ENCODE measurements at places on chromosomes 6 and 20.

DNA sequence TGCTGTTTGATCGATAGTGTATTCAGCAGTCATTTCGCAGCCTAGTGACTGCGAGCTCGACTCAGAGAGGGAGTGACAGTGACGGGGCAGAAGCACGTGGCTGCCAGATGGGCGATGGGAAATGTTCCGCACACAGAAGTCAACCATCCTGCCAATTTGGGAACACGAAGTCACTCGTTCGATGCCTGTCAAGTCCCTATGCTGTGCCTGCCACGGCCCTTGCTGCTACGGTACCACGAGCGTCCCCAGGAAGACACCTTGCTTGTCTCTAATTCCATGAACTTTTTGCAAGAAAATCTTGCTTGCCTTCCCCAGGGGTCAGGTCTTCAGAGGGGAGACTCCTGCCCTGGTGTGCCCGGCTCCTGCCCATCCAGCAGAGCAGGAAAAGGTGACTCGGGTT is 17.0 kb upstream of the STX16 start:
- DNase-seq, result no peak

DNA sequence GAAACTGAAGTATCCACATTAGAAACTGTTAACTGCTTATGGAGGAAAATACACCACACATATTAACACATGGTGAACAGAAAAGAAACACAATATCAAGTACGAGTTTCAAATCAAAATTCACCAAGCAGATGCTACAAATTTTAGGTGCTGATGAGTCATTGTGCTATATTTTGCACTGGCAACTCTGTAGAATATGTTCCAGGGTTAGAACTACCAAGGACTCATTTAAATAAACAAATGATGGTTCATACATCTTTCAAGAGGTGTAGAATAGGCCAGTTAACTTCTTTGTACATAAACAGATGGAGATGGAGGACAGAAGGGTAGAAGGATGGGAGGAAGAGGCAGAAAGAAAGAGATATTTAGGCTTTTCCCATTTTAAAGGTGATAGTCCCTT is 184.9 kb downstream of the ARHGAP18 start:
- no peak for DNase-seq

DNA sequence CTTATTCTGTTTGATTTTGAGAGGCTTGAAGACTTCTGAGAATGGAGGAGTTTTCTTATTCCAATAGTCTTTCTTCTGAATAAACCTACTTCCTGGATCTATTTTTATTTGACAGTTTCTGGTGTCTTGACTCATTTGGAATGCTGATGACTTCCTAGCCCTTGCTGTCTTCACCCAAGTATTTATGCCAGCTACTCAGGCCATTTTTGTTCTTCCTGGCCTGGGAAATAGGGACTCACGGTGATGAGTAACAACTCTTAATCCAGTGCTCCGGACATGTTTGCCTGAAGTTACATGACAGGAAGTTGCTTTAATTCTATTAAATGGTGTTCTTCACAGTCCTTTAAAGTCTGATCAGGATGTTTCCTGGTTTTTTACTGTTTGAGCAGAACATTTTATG is 272.1 kb upstream of the EYS start:
- no peak for DNase-seq

DNA sequence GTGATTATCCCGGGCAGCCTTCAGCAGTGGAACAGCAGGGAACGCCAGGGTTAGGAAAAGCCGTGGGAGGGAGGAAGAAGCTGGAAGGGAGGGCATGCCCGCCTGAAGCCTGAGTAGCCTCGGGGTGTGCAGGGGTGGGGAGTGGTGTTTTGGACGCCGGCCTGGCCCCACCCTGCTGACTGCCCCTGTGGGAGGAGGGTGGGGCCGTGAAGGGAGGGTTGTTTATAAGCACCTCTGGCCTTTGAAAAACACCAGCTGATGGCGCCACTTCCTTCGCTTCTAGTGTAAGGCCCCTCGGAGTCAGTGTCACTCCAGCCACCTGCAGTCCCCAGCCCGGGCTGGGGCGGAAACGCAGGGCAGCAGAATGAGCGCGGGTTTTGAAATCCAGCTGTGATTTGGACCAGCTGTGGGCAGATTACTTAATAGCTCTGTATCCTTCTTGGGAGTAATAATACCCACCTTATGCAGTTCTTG is 52.8 kb upstream of the BMP6 start:
- DNase-seq, result peak; percentile 79

GRCh38 chr6:26123675-26123946 is 36.4 kb downstream of the HFE start:
- DNase-seq, result no peak

DNA sequence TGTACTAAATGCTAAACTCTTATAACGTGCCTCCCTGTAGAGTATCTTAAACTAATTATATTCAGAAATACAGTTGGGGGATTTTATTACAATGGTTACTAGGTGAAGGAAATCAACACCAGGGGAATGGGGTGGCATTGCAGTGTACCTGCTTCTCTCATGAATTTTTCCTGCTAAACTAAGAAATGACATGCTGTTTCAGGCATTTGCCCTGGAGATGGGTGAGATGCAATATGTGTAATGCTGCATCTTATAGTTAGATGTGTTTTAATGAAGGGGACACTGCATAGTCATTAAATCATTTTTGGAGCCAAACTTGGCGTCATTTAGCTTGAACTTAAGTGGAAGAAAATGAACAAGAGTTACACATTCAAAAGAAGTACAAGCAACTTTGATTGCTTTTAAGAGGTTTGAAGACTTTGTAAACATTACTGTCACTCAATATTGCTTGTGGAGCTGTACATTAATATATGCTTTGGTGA is 4.3 kb downstream of the EYA4 start:
- DNase-seq, result no peak

DNA sequence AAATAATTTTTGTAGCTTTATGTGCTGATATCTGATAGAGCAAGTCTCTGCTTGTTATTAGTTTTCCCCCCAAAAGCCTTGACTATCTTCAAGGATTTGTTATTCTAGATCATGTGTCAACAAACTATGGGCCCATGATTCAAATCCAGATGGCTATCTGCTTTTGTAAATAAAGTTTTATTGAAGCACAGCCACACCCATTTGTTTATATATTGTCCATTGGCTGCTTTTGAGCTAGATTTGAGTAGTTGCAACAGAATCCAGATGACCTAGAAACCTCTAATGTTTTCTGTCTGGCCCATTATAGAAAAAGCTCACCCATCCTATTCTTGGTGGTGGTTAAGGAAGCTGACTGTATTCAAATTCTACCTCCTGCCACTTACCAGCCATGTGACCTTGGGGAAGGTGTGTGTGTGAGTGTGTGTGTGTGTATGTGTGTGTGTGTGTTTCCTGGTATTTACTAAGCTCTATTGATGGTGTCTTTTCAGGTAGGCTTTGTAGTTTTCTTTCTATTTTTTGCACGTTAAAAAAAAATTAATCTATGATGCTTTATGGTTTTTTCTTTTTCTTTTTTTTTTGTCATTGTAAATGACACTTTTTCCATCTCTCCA is 1.3 kb upstream of the GTSF1L start:
- no peak for DNase-seq

GRCh38 chr20:38927902-38928578 is 1.8 kb downstream of the FAM83D start:
- no peak for DNase-seq

DNA sequence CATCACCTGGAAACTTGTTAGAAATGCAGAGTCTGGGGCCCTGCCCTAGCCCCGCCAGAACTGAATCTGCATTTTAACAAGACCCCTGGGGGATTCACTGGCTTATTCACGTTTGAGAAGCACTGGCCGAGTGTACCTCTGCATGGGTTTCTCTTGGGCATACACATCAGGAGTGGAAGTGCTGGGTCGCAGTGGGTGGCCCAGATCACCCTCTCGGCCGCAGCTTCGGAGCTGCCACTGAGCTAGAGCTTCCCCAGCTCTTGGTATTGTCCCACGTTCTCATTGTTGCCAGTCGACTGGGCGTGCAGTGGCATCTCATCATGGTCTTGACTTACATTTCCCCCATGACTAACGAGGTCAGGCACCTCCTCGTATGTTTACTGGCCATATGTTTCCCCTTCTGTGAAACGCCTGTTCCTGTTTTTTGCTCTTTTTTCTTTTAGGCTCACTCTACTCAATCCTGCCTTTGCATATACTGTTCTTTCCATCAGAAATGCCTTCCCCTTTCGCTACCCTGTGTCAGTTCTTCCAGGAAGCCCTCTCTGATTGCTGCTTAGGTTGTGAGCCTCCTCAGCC is 3.0 kb upstream of the DLGAP4 start:
- DNase-seq, result no peak

- peak; percentile 77 for DNase-seq
Observed at GRCh38 chr6:19691465-19692167, 145.6 kb upstream of the ID4 start.

GRCh38 chr20:63955827-63956663 is at the start of gene UCKL1:
TSS of gene UCKL1 (minus strand) at chr20:63956416. CDS start at chr20:63956372, 44 bp downstream.
- peak; percentile 99 for DNase-seq

DNA sequence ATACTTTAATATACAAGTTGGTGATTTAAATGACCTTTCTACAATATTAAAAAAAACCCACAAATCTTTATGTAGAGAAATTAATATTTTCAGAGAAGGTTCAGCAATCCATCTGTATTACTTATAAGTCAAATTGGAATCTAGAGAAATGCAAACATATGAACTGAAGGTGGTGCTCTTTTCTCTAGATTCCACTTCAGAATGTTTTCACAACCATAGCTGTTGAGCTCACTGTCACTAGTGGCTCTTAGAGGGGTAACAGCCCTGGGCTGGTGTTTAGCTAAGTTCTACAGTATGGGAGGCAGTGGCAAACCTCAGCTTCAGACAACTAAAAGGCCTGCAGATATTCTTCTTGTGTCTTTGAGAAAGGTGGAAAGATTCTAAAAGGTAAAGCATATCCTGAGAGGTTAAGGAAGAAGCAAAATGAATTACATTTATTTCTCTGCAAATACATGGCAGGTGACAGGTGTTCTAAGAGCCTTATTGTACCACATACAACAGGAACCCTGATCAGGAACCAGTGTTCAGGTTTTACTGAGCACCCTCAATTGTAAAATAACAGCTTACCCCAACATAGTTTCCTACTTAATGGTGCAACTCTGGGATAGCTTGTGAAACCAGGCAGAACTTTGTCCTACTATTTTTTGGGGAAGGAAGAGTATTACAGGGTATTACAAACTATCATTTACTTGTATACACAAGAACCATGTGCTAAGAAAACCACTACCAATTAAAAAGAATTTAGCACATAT is 56.6 kb upstream of the SAMHD1 start:
- DNase-seq, result no peak

DNA sequence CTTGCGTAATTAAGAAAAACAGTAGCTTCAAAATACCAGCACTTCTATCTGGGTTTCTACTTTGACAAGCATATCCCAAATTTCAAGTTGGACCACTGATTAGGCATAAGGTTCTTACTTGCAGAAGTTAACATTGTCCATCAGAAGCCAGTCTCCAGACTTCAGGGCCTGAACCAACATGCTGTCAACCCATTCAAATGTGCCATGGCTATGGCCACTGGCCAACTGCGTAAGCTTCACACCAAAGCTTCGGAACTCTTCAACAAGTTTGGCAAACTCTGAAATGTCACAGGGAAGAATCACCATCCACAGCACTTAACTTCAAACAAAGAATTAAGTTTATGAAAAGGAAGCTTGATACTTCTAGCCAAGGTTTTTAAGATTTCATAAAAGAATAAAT is 78.0 kb upstream of the LYRM2 start:
- no peak for DNase-seq

DNA sequence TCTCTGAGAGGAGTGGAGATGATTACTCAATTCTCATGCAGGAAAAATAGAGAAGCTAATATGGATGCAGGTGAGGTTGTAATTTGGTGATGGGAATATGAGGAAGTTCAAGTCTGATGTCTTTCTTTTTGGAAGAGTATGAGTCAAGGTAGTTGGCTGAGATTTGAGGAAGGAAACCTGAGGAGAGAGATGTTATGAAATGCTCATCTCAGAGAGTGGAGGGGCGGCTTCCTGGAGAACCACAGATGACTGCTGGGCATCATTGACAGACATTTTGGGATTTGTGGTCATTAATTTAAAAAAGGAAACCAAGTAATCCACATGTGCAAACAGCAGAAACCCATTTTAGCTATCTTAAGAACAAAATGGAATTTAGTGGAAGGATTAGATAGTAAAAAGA is 72.5 kb upstream of the UST start:
- no peak for DNase-seq

DNA sequence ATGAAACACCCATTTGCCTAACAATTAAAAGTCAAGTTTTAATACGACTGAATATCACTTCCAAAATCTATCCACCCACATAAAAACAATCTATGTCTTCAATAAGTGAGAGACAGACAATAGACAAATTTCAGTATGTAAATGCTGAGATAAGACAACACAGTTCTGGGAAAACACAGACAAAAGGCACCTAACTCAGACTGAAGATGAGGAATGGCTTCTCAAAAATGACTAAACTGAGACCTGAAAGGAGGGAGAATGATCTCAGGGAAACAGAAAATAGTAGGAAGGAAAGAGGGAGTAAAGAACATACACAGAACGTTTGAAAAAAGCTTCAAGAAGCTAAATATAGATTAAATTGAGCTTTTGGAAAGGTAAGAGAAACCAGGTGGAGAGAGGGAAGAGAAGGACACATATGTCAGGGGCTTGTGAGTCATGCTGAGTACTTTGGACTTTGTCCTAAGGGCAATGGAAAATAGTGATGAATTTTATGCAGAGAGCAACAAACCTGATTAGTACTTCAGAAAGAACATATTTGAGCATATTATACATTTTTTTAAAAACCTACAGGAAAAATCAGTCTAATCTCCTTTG is 16.1 kb downstream of the LMBRD1 start:
- DNase-seq, result no peak

DNA sequence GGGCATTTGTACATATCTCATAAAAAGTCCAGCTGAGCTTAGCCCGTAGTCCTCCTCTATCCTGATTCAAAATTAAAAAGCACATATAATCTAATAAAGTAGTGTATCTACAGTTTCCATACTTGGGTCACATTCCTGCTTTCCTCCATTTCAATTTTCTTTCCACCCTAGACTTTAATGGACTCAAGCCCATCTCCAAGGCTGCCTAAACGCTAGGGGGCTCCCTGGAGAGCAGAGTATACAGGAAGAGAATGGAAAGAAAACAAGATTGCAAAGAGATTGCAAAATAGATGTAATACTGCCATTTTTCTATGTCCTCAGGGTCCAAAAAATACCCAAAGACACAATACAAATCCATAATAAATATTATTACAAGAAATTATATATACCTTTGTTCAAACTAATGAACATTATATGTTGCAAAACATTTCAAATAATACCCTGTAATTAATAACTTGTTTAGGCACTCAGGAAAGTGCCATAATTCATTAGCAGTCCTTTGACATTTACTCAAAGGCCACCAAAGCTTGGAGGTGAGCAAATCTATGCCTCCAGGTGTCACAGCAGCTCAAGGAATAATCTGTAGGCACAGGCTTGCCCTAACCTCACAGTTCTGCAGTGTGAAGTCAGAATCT is 2.4 kb upstream of the MCM3 start:
- peak; percentile 67 for DNase-seq

- DNase-seq, result no peak
Observed at GRCh38 chr6:170360476-170360875, 53.9 kb downstream of the FAM120B start.

- DNase-seq, result no peak
Observed at GRCh38 chr6:167963589-167964057, 33.8 kb upstream of the KIF25 start.

- peak; percentile 44 for DNase-seq
Observed at GRCh38 chr6:4732691-4733315, 43.4 kb upstream of the CDYL start.

- DNase-seq, result no peak
Observed at GRCh38 chr6:85005494-85005893, 241.1 kb upstream of the TBX18 start.
